ENCODE measurements at places on chromosomes 3 and 15.

DNA sequence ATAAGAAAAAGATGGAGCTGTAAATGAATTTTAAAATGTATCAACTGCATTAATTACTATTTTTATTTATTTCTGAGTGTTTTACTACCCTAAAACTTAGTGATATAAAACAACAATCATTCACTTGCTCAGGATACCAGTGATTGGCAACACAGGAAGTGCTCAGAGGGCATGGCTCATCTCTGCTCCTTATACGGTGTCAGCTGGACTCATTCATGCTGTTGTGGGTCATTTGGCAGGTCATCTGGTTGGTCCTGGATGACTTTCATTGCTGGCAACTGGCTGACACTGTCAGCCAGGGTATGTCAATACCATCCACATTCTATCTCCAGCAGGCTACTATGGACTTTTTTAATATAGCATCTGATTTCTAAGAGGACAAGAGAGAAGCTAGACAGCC is 689.6 kb upstream of the NECTIN3 start:
- no peak for DNase-seq

GRCh38 chr3:179027326-179027900 is 44.2 kb downstream of the ZMAT3 start:
- no peak for DNase-seq

GRCh38 chr15:74208901-74209559 is 6.4 kb upstream of the STRA6 start:
- DNase-seq: peak; percentile 78

- DNase-seq: no peak
Measured at GRCh38 chr3:24086206-24086605, 141.1 kb downstream of the NR1D2 start.

Data from kidney glomerular epithelial cell (primary cell).